ENCODE measurements at places on chromosomes 2 and 18. TPM values are rescaled to one million over a fixed set of nuclear protein-coding genes. Genes with fewer than 3 reads are reported as not detected.
A peak's percentile ranks its signal among the peaks of the same experiment; 100 is the strongest.

The EMILIN2 gene
- 6.9 TPM for total RNA-seq

The LCLAT1 gene
- total RNA-seq: 25.3 TPM

The ABCG5 gene
- total RNA-seq: 5.8 TPM

The MOCOS gene
- 15.4 TPM for total RNA-seq

The PMS1 gene
- total RNA-seq: 39.0 TPM

The TDRD15 gene
- total RNA-seq: 0.29 TPM

The QPCT gene
- total RNA-seq: not detected

The DES gene
- not detected for total RNA-seq

The MBD1 gene
- total RNA-seq: 25.5 TPM

The TLX2 gene
- total RNA-seq: not detected

The RAB27B gene
- total RNA-seq: not detected

The PDCD1 gene
- total RNA-seq: not detected

The TXNDC2 gene
- not detected for total RNA-seq

The STON1 gene
- not detected for total RNA-seq

The RUFY4 gene
- total RNA-seq: not detected

The ABCB11 gene
- total RNA-seq: not detected

The CROCC2 gene
- not detected for total RNA-seq

The MAB21L4 gene
- total RNA-seq: 13.5 TPM

The SERPINB11 gene
- total RNA-seq: not detected

The DLX1 gene
- total RNA-seq: not detected

GRCh38 chr2:50397992-50398765 lies 633.8 kb downstream of the NRXN1 start:
- no peak for DNase-seq

- DNase-seq: peak; percentile 66
Observed at GRCh38 chr2:46981662-46982350, 66.2 kb upstream of the MCFD2 start.

GRCh38 chr2:151767536-151767935 lies 33.3 kb upstream of the NEB start:
- DNase-seq: no peak

DNA sequence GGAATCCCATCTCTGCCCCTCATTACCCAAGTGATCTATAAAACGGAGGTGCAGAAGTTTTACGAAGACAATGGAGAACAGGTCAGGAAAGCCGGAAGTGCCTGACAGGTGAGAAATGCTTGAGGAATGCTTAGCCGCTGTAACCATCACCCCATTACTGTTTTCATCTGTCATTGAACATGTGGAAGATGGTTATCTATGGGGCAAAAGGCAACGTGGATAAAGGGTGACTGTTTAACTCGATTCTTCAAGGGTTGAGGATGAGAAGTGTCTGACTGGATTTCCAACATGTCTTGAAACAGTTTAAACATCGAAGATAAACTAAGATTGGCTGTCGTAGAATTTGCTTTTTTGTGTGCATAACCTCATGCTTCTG lies 17.3 kb downstream of the HK2 start:
- DNase-seq: no peak

GRCh38 chr2:64105670-64106461 lies 38.4 kb downstream of the PELI1 start:
- peak; percentile 81 for DNase-seq

GRCh38 chr18:9720327-9720726 lies 12.2 kb downstream of the RAB31 start:
- DNase-seq: no peak

- DNase-seq: no peak
Observed at GRCh38 chr2:111626037-111626864, 257.7 kb downstream of the ANAPC1 start.

DNA sequence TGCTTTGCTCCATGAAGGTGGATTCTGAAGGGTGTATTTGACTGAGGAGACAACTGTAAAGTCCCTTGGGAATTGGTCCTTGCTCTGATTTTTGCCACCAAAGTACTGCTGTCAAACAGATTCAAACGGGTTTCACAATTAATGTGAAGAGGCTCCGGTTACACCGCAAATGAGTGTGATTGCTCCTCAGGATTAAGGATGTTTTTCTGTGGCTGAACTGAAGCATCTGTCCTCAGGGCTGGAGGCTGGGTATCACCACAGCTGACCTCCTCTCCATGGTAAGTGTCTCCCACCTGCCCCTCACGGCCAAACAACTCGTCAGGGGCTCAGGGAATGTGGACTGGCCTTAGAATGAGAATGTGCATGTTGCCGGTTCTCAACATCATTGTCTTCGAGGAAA lies 130.4 kb upstream of the NDUFV2 start:
- DNase-seq: no peak

DNA sequence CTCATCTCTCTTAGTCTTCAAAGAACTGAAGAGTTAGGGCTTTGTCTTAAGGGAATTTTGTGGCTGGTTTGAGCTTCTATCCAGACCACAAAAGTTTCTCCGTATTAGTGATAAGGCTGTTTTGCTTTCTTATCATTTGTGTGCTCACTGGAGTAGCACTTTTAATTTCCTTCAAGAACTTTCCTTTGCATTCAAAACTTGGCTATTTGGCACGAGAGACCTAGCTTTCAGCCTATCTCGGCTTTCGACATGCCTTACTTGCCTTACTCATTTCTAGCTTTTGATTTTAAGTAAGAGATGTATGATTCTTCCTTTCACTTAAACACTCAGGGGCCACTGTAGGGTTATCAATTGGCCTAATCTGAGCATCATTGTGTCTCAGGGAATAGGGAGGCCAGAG lies 29.9 kb downstream of the HDHD2 start:
- DNase-seq: no peak

DNA sequence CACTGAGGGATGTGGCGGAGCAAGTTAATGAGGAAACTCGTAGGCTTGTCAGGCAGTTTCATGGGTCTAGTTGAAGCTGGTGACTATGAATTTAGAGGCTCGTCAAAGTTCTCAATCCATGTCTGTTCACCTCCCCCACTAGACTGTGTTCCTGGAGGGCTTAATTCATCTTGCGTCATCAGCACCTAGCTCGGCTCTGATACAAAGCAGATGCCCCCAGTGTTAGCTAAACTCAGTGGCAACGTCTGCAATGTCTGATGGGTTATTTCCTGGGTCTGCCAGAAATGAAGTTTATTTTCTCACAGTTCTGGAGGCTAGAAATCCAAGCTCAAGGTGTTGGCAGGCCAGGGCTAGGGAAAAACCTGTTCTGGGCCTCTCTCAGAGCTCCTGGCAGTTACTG lies 140.6 kb downstream of the PID1 start:
- no peak for DNase-seq

DNA sequence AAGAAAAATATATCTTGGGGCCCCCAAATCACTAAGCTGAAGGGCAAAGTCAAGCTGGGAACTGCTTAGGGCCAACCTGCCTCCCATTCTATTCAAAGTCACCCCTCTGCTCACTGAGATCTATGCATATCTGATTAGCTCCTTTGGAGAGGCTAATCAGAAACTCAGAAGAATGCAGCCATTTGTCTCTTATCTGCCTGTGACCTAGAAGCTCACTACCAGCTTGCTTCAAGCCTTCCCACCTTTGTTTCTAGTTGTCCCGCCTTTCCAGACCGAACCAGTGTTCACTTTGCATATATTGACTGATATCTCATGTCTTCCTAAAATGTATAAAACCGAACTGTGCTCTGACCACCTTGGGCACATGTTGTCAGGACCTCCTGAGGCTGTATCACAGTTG lies 479.4 kb downstream of the METTL4 start:
- no peak for DNase-seq

GRCh38 chr2:138823666-138824065 lies 43.5 kb upstream of the NXPH2 start:
- no peak for DNase-seq

- no peak for DNase-seq
Observed at GRCh38 chr2:145495590-145495989, 975.7 kb upstream of the ZEB2 start.

DNA sequence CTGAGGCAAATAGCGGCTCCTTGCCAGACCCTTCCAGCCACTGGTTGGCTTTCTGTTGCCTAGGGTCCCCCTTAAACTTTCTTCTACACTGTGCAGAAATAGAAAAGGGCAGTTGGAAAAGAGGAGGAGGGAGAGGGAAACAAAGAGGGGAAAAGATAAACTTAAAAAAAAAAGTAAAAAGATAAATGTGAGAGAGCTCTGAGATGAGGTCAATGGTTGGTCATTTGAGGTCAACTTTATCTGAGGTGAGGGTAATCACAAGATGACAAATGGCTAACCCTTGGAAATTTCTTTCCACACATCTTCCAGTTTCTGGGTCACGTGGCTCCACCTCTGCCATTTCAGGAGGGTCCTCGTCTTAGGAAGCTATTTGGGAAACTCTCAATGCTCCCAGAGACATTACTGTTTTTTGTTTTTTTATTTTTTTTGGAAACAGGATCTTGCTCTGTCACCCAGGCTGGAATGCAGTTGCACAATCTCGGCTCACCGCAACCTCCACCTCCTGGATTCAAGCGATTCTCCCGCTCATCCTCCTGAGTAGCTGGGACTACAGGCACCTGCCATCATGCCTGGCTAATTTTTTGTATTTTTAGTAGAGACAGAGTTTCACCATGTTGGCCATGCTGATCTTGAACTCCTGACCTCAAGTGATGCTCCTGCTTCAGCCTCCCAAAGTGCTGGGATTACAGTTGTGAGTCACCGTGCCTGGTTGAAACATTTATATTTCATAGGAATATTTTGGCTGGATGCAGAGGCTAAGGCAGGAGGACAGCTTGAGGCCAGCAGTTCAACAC lies 199.9 kb downstream of the TGIF1 start:
- DNase-seq: peak; percentile 73

- no peak for DNase-seq
Observed at GRCh38 chr18:29496152-29496680, 1319.3 kb upstream of the CDH2 start.

DNA sequence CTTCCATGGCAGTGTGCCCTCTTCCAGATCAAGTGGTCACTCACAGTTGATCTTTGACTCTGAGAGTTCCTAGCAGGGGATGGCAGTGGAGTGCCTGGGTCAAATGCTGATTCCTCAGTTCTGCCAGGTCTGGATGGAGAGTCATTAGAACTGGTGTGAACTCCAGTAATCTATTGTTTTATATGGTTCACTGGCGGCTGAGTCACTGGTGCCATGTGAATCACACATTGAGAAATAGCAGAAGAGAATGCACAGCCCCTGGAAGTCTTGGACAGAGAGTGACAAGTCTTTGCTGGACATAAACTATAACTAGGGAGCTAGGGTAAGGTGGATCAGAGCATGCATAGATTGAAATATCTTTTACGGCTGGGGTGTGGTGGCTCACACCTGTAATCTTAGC lies 86.9 kb downstream of the EIF2AK3 start:
- no peak for DNase-seq

DNA sequence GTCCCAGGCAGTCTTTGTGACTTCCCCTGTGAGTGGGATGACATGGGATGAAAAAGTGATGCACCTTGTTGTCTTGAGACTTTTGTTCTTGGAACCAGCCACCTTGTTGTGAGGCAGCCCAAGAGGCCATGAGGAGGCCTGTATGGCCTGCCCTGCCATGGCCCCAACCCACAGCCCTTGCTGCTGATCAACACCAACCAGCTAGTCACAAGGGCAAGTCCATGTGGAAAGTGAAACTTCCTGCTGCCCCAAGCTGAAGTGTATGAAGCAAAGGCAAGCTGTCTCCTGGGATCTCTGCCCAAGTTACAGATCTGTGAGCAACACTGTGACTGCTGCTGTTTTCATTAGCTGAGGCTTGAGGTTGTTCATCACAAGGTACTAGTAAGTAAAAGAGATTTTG lies 21.6 kb downstream of the TMEM18 start:
- DNase-seq: no peak
